A549 (cell line): ENCODE measurements at places on chromosomes 6 and 20.

DNA sequence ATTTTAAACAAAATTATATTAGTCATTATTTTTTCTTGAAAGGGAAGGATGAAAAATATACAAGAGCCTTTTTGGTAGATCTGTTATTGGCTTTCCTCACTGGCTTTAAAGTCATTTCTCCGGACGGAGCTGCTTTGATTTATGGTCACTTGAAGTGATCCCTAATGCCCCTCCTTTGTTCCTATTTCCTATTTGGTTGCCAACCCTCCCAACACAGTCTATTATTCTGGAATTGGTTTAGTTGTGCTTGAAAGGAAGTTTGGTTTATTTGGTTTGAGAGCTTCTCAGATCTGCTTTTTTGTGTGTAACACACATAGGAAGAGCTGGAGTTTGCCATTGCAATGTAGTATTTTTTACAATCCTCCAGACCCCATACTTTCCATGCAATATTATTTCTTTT is 347.9 kb downstream of the RFPL4B start:
- no peak for DNase-seq

- DNase-seq: no peak
These were observed 642 bp downstream of the GZF1 start for GRCh38 chr20:23362392-23363256.

GRCh38 chr6:105357165-105357564 is 45.7 kb downstream of the PREP start:
- DNase-seq: no peak

- DNase-seq: no peak
These were observed 78.7 kb upstream of the PRSS16 start for GRCh38 chr6:27168586-27169443.

DNA sequence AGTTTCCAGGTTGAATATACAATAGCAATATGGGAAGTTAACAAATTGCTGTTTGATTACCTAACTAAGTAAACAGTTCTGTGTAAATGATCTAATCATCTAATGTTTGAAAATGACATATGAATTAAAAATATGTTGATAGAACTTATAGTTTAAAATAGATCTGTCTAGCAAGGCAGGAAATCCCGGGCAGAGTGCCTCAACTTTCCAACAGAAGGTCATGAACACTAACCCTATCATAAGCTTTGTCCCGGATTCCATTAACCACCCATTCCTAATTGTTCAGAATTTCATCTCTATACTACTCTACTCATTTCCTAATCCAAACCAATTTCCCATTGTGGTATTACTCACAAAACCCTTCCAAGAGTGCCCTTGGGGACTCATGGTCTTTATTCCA is 10.2 kb downstream of the TAAR1 start:
- DNase-seq: no peak
